ENCODE measurements at places on chromosomes 12 and 14.

- no peak for DNase-seq
These were observed 21.9 kb upstream of the CERS5 start for GRCh38 chr12:50188875-50189575.

- DNase-seq: no peak
These were observed 222.6 kb downstream of the CEP128 start for GRCh38 chr14:80718940-80719339.

DNA sequence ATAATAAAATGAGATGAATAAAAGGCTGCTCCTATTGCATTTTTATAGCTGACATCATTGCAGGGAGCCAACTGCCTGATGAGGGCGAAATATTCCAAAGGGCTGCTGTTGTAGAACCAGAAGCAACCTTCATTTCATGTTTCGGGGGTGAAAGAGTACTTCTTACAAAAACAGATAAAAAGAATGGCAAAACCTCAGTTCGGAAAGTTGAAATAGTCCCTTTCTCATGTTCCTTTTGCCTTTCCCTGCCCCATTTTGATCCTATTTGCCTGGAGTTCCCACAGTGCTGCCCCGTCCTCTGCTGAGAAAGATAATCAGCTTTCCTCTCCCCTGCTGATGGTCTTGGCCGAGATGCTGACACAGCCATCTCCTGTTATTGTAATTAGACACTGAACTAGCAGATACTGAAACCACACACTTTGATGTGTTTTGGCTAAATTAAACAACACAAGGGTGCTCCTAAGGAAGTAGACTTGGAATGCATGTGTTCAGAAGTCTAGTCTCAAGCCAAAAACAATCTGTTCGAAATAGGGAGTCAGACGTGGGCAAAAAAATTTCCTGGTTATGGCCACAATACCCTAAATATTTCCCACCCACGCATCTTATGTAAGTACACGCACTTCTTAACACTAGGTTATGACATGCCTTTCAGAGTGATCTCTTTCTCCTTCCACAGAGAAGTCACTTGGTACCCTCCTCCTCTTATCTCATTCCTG is 117.2 kb downstream of the PPM1H start:
- DNase-seq: no peak

GRCh38 chr14:101757064-101757838 is 4.3 kb upstream of the PPP2R5C start:
- DNase-seq: no peak

DNA sequence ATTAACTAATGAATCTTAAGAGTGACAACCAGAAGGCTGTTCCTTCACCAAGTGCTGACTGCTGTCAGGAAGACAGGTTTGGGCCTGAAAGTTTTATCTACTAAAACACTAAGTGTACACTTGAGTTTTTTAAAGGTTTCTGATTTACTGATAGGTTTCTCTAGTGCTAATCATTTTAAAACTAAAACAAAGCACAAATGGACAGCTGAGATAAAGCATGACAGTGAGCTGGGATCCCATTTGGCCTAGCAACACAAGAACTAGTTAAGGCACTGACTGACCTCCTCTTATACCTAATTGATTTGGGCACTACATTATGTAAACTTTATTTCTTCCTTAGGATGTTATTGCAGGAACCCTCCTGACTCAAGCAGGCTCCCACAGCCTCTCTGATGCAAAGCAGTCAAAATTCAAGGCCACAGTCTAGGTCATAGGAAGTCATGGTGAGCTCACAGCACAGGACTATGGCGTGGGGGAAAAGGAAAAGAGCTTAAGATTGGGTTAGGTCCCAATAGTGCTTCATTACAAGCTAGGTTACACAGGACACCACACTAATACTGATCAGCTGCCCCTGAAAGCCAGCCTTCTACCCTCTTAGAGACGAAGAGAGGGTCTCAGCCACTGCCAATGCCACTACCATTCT is 3.5 kb downstream of the STXBP6 start:
- no peak for DNase-seq

DNA sequence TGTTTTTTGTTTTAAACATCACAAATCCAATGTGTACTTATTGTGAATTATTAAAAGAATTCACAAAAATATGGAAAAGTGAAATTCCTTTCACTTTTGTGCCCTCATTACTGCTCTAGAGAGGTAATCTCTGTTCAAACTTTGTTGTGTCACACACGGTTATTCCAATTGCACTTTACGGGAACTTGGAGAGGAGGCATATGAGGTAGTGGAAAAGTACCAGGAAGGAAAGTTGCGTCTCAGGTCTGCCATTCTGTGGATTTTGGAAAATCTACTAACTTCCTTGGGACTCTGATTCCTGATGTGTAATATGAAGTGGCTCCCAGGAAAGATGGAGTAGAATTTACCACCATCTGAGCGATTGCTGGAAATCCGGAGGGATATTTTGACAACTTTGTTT is 90.9 kb upstream of the DCN start:
- DNase-seq: no peak

DNA sequence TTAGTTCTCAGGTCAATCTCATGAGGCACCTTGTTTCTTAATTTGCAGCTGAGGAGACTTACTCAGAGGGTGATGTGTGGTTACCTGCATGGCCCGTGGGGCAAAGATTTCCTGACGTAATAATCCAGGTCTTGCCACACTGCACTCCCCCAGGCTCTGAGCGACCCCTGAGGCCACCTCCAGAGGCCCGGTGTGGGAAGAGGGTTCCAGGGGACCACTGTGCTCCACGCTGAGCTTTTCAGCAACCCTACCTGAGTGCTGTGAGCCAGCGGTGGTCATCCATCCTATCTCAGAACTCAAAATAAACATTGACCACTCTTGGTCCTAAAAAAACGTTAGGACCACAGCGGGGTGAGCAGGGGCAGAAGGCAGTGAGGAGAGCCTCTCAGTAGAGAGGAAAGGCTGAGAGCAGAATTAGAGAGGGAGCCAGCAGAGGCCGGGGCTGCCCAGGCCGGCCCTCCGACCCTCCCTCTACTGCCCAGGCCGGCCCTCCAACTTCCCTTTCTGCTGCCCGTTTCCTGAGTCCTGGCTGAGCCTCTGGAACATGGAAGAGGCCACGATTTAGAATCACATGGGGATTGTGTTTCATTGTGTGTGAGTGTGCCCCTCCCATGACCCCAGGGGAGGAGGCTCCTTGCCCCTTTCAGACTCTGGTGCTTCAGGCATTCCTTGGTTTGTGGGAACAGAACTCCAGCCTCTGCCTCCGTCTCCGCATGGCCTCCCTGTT is 188.2 kb upstream of the DIO3 start:
- DNase-seq: no peak

DNA sequence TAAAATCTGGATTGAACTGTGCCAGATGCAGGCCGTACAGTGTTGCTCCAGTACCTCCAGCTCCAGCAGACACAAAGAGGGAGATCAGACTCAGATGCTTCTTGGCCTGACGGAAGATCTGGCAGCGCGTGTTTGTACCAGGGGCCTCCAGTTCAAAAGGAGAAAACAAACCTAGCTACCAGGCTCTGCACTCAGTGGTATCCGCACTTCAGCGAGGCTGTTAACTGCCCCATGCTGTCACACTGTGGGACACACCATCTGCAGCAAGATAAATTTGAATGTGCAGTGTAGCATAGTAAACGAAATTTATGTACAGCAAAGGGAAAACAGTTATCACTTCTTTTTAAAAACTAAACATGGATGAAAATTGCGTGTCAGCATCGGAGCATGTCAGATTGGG is 5.1 kb downstream of the DYNC1H1 start:
- DNase-seq: no peak

- no peak for DNase-seq
These were observed 1.6 kb downstream of the ZFC3H1 start for GRCh38 chr12:71661977-71662530.

- DNase-seq: no peak
These were observed 13.2 kb downstream of the PLBD1 start for GRCh38 chr12:14554281-14555007.

DNA sequence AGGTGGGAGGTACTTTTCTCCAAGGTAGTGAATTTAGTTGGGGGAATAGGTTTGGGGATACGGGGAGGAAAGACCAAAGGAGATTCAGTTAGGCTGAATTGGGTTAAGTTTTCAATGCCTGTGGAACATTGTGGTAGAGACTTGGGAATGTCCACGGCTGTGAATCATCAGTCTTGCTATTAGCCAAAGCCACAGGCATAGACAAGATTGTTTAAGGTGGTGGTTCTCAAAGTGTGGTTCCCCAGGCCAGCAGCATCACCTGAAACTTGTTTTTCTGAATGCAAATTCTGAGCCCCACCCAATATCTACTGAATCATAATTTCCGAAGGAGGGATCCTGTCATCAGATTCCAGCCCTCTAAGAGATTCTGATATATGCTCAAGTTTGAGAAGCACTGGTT is 316.2 kb downstream of the EGLN3 start:
- DNase-seq: no peak

DNA sequence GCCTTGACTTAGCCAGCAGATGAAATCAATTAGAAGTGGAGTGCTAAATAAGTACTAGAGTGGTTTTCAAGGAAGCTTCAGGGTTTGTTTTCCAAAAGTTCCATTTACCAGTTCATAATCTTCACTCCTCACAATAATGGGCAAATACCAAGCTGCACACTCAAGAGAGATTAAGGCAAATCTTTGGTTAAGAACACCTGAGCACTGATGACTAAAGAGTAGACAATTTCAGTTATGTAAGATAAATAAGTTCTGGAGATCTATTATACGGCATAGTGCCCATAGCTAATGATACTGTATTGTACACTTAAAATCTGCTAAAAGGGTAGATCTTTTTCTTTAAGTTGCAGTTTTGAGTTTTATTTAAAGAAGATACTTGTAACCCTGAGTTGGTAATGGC is 125.0 kb downstream of the ARMH4 start:
- no peak for DNase-seq

- DNase-seq: peak; percentile 69
These were observed at the start of gene AMDHD1 for GRCh38 chr12:95943330-95943842. AMDHD1 (plus strand) TSS chr12:95943331; CDS start chr12:95943399, 68 bp downstream.

DNA sequence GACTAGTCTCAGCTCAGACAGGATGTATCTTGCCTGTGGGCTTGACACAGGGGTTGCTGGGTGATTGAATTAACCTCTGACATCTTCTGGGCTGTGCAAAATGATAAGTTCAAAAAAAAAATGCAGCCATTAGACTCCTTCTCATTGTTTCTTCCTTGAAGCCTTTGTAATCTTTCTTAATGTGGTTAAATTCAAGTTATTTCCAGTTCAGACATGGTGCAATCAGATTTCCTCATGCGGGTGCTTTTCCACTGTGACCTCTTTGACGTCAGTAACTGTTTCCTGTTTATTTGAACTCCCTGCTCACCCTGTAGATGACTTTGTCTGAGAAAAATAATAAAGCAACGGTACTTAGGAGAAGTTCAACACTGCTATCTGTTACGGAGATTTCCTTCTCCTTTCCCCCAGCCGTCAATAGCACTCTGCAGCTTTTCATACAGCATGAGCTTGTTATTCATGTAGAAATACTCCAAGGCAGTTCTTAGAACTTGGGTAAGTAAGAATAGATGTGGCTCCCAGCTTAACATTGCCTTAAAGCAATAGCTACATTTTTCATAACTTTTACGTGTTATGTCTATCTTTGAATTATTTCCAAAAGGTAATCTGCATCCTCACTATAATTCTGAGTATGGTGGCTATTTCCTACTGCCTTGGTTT is 155.5 kb downstream of the PRKCH start:
- DNase-seq: no peak

DNA sequence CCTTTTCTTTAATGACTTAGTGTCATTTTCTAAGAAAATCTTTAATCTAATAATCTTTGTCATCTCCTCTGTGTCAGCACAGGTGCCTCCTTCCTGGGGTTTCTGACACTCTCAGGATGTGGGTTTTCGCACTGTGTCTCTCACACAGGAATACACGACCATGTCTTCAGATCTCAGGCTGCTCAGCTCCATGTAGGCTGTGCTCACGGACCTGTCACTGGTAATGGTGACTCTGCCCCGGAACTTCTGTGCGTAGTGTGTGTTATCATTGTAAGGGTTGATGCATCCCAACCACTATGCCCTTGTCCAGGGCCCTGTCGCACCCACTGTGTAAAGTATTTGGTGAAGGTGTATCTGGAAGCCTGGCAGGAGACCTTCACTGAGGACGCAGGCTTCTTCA is 647.8 kb downstream of the TMEM121 start:
- DNase-seq: no peak

DNA sequence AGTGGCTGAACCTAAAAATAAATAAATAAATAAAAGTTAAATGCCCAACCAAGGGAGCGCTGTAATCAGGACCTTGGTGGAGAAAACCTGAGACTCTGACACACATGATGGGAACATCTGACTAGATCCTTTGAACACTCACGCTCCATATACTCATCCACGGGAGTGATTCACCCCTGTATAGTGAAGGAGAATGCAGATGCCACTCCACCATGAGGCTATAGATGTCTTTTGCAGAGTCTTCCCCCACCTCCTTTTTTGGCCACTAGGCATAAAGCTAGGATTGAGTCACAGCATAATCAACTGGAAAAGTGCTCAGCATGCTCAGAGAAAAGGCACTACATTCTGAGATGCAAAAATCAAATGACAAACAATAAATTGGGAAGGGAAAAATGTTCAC is 19.0 kb downstream of the ADAM20 start:
- DNase-seq: no peak

- no peak for DNase-seq
These were observed 791.0 kb downstream of the TMTC2 start for GRCh38 chr12:83477696-83478095.

- no peak for DNase-seq
These were observed 93.5 kb upstream of the MED13L start for GRCh38 chr12:116370886-116371580.

DNA sequence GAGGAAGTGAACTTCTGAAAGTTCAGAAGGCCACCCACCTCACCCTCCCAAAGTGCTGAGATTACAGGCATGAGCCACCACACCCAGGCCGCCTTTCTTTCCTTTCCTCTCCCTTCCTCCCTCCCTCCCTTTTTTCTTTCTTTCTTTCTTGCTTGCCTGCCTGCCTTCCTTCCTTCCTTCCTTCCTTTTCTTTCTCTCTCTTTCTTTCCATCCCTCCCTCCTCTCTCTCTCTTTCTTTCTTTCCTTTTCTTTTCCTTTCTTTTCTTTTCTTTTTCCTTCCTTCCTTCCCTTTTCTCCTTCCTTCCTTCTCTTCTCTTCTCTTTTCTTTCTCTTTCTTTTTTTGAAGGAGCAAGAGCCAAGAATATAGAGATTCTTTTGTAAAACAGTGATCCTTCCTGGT is 208.3 kb upstream of the HMGA2 start:
- DNase-seq: no peak

DNA sequence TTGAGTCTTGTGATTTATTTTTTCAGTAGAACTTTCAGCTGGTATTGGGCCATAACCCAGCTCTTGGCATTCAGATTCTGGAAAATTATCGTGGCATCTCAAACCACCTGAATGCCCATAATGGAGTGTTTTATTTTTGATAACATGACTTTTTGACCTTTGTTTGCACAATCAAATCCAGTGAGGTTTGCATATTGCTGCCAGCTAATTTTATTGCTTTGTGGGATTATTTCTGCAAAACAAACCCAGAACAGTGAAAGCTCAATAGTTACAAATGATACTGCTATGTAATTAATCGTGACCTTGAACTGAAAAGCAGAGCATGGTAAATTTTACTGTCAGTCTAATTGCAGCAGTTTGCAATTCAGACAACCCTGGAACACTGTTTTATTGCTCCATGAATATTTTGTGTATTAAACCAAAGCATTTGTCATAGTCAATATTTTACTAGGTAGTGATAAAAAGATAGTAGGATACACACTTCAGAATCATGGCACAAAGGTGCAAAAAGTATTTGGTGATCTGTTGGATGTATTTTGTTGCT is 255.2 kb upstream of the NAV3 start:
- no peak for DNase-seq

- no peak for DNase-seq
These were observed 142.0 kb downstream of the KTN1 start for GRCh38 chr14:55722054-55722453.

GRCh38 chr12:7966563-7966962 is 30.6 kb upstream of the SLC2A3 start:
- no peak for DNase-seq

All from 8988T (cell line).